Thyroid gland (tissue), 4 donors: ENCODE measurements at places on chromosomes 12 and 14. TPM values are rescaled to one million over a fixed set of nuclear protein-coding genes. Genes with fewer than 3 reads are reported as not detected.
A peak's percentile ranks its signal among the peaks of the same experiment; 100 is the strongest.

GRCh38 chr12:105228494-105228893 is 7.5 kb downstream of the APPL2 start:
- no peak for DNase-seq

DNA sequence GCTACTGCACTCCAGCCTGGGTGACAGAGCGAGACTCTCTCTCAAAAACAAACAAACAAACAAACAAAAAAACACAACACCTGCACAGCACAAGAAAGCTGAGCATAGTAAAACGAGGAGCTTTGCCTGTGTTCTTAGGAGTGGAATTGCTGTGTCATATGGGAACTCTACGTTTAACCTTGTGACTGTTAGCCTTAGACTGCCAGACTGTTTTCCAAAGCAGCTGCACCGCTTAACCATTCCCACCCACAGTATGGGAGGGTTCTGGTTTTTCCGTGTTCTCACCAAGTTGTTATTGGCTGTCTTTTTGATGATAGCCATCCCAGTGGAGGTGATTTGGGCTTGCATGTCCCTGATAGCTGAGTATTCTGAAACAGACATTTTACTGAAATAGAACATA is 9.2 kb downstream of the WNT5B start:
- DNase-seq: no peak

Gene TAS2R7
- total RNA-seq: not detected

DNA sequence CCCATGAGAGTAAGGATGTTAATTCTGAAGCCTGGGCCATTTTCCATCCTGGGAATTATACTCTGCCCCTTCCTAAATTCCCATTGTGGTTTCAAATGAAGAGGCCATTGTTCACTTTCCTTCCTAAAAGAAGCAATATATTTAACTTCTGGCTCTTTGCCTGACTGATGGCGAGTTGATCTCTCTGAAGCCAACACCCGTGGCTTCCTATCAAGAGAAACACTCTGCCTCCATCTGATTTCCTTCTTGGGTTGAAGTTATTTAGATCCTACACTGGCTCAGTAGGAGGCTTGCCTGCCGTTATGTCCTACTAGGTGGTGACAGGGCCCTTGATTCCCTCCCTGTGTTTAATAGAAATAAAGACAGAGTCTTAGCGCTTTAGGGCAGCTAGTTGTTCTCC is 97.4 kb downstream of the PRKCH start:
- DNase-seq: no peak

- no peak for DNase-seq
These were observed 227.5 kb upstream of the LRIG3 start for GRCh38 chr12:59147791-59148190.

DNA sequence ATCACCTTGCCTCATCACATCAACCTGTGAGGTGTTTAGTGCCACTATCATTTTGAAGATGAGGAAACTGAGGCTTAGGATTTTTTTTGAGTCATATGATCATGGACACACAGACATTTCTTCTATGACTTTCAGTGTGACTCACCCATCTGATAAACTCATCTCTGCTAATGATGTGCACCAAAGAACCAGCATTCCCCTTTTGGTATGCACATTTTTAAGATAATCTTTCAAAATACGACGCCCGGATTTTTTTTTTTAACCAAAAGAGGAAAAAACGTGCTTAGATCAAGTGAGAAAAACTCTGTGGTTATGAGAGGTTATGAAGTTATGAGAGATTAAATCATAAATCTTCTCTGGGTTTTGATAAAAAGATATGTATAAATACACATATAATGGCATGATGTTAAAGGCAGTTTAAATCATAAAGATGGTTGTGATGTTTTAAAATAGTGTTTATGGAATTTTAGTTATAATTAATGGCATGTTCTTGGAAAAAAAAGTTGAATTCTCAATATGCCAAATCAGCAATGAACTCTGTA is 948.1 kb downstream of the TMTC2 start:
- DNase-seq: no peak

GRCh38 chr12:110379197-110379596 is 24.3 kb downstream of the ANAPC7 start:
- DNase-seq: no peak

GRCh38 chr14:101554991-101555668 is 6.2 kb upstream of the DIO3 start:
- DNase-seq: no peak

- no peak for DNase-seq
These were observed 153.0 kb downstream of the NOVA1 start for GRCh38 chr14:26444822-26445221.

DNA sequence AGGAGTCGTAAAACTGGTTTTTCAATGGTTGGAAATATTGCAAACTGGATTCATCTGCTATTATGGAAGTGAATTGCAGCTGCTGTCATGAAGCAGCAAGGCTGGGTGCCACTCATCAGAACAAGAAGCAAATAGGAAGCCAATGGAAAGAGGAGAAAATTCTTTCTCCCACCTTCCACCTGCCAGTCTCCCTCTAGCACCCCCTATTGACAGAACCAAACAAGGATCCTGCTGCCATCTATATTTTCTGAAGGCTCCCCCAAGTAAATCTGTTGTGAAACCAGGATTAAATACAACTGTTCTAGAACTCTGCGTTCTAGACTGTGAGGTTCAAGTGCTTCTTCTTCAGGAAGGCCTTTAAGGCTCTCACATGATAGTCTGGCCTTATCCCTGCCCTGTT is 286.6 kb downstream of the AACS start:
- DNase-seq: no peak

DNA sequence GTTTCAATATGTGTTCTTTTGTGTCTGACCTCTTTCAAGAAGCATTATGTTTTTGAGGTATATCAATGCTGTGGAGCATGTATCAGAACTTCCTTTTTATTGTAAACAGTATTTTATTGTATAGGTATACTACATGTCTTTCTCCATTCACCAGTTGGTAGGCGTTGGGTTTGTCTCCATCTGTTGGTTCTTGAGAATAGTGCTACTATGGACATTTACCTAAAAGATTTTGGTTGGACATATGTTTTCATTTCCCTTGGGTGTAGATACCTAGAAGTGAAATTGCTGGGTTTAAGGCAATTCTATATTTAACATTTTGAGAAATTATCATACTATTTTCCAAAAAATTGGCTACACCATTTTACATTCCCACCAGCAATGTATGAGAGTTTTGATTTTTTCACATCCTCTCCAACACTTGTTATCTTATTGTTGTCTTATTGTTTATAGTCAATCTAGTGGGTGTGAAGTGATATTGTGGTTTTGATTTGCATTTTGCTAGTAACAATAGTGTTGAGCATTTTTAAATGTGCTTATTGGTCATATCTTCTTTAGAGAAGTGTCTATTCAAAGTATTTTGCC is 409.2 kb downstream of the IPO8 start:
- no peak for DNase-seq

Gene MYF5
- not detected for total RNA-seq

- DNase-seq: no peak
These were observed 13.1 kb upstream of the CARMIL3 start for GRCh38 chr14:24038686-24039085.

DNA sequence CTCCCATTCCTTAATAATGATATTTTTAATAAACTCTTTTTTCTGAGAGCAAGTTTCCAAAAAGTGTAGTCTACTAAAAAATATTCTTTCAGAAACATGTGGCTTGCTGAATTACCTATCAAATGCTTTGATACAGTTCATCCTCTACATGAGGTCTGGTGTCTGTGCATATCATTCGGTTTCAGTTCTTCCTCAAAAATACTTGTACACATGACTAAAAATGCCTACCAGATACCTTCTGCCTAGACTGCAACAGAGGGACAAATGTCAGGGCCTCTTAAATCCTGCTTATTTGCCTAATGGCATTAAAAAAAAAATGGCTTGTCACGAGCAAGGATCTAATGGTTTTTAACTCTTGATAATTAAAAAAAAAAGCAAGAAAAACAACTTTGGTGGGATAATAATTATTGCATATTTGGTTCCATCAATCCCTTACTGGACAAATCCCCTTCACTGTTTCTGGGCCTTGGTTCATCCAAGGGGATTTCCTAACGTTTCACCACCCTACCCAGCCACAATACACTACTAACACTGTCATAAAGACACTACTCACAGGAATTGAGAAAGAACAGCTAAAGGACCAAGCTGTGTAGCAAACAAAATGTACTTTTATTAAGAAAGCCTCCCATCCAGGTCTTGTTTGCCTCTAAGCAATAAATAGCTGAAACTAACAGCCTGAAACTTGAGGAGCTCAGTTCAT is 45.7 kb downstream of the PARP11 start:
- DNase-seq: no peak

GRCh38 chr14:55582746-55583145 is 2.7 kb downstream of the KTN1 start:
- no peak for DNase-seq

GRCh38 chr12:85280984-85281630 is 1.1 kb downstream of the ALX1 start:
- no peak for DNase-seq

GRCh38 chr12:94263011-94263811 is 114.8 kb downstream of the PLXNC1 start:
- peak; percentile 43 for DNase-seq

- no peak for DNase-seq
These were observed 2.1 kb downstream of the KRT84 start for GRCh38 chr12:52383331-52383730.

Gene OVCH1
- total RNA-seq: 0.27 TPM

- no peak for DNase-seq
These were observed 708.6 kb upstream of the TMEM132C start for GRCh38 chr12:127558361-127558760.

GRCh38 chr12:53170215-53170614 is 10.3 kb upstream of the ZNF740 start:
- DNase-seq: no peak

DNA sequence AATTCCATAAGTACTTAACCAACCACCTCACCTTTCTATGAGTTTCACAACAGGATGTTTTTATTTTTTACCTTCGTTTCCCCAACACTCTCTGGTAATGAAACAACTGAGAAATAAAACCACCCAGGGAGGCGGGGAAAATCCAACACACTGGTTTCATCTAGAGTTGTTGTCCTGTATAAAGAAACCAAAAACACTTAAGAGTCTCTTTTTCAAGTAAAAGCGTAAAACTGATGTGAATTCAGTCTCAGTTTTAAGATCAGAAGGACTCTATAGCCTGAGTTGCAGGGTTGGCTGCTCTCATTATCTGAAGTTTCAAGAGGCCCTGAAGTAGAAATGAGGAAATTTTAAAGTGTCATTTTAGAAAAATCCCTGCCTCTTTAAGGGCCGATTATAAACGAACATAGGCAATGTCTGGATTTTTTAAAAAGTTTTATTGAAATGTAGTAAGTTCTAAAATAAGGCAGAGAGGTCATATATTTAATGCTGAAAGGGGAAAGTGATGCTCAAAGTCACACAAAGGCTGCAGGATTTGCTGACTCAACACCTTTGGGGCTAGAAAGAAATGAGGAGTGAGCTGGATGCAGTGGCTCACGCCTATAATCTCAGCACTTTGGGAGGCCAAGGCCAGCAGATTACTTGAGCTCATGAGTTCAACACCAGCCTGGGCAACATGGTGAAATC is 27.2 kb downstream of the HIGD1C start:
- DNase-seq: peak; percentile 45

Gene SMIM10L1
- total RNA-seq: 8.0 TPM
